ENCODE measurements at places on chromosomes 7 and 10.

DNA sequence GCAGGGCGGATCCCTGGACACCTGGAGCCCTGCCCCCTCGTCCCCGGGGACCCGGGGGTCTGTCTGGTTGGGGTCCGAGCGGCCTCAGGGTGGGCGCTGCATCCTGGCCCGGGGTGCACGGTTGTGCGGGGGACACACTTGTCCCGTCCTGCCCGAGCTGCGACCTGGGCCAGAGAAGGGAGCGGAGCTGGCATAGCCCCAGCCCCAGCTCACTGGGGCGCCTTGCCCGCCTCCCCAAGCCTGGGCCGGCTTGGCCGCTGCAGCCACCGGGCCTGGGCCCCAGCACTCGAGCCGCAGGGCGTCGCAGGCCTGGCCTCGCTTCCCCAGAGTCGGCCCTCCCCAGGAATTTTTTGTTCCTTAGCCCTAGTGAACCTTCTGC, 54.5 kb downstream of the GLRX3 start:
- no peak for DNase-seq

DNA sequence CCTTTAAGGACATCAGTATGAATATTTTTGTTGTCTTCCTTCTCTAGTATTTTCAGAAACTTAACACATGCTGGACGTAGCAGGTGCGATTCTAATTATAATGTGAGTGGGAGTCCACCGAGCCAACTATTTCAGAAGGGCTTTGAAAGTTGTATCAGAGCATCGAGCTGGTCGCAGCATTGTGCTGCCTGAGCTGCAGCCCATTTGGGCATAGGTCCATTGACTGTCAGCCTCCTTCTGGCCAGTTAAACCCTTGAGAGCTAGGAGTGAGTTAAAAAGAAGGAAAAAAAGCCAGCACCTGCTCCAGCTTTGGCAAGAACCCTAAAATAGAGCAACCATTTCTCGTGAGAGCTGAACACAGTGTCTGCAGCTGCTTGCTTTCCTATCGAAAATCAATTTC, 47.8 kb downstream of the SLC35G1 start:
- no peak for DNase-seq

- no peak for DNase-seq
These were observed 61.7 kb upstream of the LYZL1 start for GRCh38 chr10:29227201-29227600.

- no peak for DNase-seq
These were observed 348.6 kb downstream of the ANKRD7 start for GRCh38 chr7:118573085-118573484.

- peak; percentile 11 for DNase-seq
These were observed 1.6 kb upstream of the ANKRD2 start for GRCh38 chr10:97570789-97571471.

GRCh38 chr10:58322072-58322834, 12.6 kb upstream of the UBE2D1 start:
- no peak for DNase-seq

- no peak for DNase-seq
These were observed 255.8 kb downstream of the TWIST1 start for GRCh38 chr7:18861514-18862118.

DNA sequence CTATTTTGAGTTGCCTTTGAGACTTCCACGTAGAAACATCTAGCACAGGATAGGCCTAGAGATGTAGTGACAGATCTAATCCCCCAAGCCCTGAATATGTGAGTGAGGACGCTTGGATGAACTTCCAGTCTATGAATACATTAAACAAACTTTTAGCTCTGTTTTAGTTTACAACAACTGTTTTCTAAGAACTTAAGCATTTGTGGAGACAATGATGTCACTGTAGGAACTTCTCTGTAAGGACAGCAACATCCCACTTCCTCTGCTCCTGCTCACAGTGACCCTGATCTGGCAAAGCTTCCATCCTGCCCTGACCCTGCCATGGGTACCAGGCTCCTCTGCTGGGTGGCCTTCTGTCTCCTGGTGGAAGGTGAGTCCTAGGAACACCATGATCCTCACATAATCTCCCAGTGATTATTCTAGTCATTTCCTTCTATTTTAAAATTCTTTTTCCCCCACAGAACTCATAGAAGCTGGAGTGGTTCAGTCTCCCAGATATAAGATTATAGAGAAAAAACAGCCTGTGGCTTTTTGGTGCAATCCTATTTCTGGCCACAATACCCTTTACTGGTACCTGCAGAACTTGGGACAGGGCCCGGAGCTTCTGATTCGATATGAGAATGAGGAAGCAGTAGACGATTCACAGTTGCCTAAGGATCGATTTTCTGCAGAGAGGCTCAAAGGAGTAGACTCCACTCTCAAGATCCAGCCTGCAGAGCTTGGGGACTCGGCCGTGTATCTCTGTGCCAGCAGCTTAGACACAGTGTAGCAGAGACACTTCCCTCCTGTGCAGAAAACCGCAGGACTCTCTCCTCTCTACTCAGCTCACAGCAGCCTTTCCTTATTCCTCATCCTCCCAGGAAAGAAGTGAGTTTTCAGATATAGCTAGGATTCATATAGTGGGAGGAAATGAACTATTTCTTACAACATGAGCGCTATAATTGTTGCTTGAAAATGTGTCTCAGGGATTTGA, 194.4 kb upstream of the PRSS1 start:
- DNase-seq, result no peak

DNA sequence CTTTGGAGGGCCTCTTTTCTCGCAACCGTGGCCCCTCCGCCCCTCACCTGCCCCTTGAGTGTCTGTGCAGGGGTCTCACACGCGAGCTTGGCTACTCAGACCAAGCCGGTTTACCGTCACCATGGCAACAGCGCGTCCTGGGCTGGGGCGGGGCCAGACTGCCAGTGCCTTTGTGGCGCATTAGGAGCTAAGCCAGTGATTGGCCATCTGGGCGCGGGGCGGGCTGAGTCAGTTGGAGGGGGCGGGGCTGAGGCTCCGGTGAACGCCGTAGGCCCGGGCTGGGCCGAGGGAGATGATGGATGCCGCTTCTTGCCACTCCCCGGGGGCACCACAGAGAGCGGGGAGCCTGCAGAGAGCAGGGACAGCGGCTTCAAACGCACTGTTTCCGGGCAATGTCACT, 48.7 kb upstream of the FXYD4 start:
- peak; percentile 94 for DNase-seq

DNA sequence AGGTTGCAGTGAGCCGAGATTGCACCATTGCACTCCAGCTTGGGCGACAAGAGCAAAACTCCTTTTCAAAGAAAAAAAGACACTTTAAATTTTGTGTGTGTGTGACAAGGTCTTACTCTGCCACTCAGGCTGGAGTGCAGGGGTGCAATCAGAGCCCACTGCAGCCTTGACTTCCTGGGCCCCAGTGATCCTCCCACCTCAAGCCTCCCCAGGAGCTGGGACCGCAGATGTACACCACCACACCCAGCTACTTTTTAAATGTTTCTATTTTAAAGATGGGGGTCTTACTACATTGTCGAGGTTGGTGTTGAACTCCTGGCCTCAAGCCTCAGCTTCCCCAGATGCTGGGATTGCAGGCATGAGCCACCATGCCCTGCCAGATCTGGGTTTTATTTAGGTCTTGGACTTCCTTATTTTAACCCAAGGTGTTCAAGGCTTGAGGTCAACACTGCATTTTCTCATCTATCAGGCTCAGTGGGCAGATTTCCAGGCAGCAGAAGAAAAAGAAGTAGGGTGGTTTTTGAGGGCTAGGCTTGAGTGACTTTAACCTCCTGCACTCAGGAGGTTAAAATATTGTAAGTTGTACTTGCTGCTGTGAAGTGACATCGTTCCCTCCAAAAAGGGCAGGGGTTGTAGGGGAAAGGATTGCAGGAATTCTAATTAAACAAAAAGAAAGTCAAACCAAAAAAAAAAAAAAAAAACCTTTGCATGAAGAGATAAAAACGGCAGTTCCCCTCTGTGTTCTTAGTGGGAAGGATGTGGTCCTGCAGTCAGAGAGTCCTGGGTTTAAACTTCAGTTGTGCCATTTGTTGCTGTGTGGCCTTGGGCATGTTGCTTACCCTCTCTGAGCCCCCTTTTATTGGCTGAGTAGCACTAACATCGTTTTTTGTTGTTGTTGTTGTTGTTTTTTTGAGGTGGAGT, 71.5 kb downstream of the CARD11 start:
- no peak for DNase-seq

DNA sequence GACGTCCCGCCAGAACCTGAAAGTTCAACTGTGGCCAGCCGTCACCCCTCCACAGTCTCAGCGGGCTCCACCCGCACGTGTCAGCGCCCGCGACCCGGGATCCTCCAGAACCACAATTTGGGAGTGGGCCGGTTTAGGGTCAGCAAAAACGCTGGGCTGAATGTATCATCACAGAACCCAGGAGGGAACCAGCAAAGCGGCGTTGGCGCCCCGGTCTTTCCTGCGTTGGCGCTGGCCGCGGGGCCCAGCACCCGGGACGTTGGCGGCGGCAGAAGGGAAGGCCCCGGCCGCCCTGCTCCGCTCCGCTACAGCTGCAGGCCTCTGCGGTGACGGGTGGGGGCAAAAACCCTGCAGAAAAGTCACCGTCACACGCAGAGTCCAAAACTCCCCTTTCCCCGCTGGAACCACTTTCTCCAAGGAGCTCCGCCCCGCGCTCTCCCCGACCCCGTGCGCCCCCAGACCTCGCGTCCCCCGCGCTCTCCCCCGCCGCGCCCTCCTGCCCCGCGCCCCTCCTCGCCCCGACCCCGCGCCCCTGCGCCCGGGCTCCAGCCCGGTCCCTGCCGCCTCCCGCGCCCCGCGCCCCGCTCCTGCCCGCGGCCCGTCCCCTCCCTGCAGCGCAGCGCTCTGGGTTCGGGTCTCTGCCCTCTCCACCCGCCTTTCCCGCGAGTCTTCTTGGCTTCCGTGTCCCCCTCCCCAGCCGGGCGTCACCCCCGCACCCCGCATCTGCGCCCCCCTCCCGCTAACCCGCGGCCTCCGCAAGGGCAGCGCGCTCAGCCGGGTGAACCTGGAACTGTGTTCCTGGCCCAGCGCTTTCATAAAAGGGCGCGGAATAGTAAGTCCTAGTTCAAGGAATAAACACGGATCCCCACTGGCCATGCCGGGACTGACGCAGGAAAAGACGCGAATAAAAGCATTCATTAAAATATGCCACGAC, 24.0 kb upstream of the RNF32 start:
- DNase-seq, result peak; percentile 16

GRCh38 chr10:33494694-33495265, 160.3 kb upstream of the NRP1 start:
- DNase-seq, result no peak
